KBM-7 (cell line): ENCODE measurements at places on chromosomes 2 and 18.

GRCh38 chr2:101837354-101837753, 139.8 kb downstream of the MAP4K4 start:
- no peak for DNase-seq

- no peak for DNase-seq
Observed at GRCh38 chr2:224086226-224086914, 47.3 kb upstream of the SERPINE2 start.

DNA sequence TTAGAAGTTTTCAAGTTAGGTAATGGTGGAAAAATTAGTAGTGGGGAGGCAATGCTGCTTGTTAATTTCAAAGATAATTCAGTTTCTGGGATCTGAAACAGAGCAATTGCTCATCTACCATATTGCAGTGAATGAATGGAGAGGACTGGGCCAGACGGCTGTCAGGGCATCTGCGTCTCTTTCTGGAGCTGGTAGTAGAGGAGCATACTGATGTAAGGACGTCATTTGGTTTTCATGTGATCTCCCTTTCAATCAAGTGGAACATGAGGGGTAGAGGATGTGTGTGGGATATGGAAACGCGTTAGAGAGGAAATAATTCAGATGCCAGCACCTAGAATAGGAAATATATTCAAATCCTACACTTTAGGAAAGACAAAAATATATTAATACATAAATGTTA, 490.3 kb downstream of the ADCYAP1 start:
- DNase-seq = no peak

DNA sequence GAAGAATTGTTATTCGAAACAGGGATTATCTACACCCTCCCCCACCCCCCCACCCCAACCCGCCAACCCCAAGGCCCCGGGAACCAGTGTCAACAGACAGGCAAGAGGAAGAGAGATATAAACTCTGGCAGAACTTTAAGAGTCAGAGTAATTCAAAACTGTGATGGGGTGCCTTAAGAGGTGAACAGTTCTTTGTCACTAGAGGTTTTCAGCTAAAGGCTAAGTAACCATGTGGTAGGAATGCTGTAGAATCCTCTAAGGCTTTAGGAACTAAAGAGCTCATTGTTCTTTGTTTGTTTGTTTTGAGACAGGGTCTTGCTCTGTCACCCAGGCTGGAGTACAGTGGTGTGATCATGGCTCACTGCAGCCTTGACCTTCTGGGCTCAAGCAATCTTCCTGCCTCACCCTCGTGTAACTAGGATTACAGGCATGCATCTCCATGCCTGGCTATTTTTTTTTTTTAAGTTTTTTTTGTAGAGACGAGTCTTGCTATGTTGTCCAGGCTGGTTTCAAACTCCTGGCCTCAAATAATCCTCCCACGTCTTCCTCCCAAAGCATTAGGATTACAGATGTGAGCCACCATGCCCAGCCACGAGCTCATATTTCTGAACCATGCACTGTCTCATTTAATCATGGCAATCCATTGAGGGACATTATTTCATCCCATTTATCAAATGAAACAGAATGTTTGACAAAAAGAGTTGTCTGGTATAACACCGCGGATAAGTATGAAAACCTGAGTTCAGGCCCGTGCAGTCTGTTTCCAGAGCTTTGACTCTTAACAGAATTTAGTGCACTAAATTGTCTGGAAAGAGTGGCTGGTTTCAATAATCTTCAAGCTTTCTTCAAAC, 20.8 kb upstream of the TMEM17 start:
- DNase-seq = no peak

- DNase-seq = no peak
Observed at GRCh38 chr2:224156436-224156835, 117.3 kb upstream of the SERPINE2 start.
